SJSA1 (cell line): ENCODE measurements at places on chromosomes 4 and X. TPM values are rescaled to one million over a fixed set of nuclear protein-coding genes. Genes with fewer than 3 reads are reported as not detected.

DNA sequence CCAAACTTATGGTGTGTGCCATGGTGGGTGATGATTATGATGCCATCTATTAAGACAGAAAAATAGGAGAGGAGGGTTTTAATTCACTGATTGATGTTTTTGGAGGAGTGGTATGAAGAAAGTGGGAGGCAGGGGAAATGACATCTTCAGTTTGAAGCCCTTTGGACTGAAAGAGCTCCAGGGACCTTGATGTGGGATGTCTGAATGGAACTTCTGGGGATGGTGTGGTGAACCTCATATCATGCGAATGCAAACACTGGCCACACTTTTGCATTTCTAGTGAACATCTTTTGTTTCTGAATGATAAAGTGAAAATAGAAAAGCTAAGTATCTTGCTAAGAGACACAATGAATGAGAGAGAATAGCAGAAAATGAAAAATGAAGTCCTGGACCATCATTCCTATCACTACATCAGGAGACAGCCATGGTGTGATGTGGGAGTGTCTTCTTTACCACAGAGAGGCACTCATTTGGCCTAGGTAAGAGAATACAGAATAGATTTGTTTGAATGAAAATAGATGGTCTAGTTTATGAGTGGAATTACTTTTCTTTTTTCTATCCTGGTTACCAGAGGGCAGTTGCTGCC, 123.5 kb downstream of the ZNF827 start:
- no peak overlapping the region for H3K4me3 ChIP-seq
- H3K4me1 ChIP-seq = peaks cover 25% of the 10 kb centered on the region
- peak overlapping the region; percentile 16; the same call in 1 of the 2 replicates for H3K27ac ChIP-seq
- H3K27me3 ChIP-seq = no peaks in the 10 kb centered on the region
- H3K36me3 ChIP-seq = peaks cover 37% of the 10 kb centered on the region

- H3K36me3 ChIP-seq = no peaks in the 10 kb centered on the region
- no peaks in the 10 kb centered on the region for H3K4me1 ChIP-seq
- no peaks in the 10 kb centered on the region for H3K27me3 ChIP-seq
- no peak overlapping the region for H3K27ac ChIP-seq
- no peak overlapping the region for H3K4me3 ChIP-seq
- DNase-seq = no peak
Observed at GRCh38 chr4:152189451-152190179, 346.3 kb downstream of the FBXW7 start.

CYTL1 gene
- total RNA-seq = 0.76 and 1.3 TPM in 2 replicates

DNA sequence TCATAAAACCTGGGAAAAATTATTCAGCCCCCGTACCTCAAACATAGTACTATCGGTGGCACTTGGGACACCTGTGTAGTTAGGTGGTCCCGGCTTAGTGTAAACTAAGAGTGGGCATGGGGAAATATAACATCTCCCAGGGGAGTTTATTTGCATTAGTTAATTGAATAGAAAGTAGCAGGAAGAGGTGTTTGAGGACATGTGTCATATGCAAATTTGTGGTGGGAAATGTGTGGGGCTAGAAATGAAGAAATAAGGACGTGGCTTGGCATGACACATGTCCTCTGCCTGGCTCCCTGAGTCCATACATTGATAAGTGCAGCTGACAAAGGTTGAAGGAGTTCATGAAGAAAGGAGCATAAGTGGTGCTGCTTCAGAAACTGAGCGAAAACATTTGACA, 483.6 kb downstream of the SH2D1A start:
- H3K27me3 ChIP-seq = no peaks in the 10 kb centered on the region
- H3K36me3 ChIP-seq = no peaks in the 10 kb centered on the region
- H3K4me3 ChIP-seq = no peak overlapping the region
- H3K27ac ChIP-seq = no peak overlapping the region
- DNase-seq = no peak

PGAM4 gene
- not detected in 2 replicates for total RNA-seq

DNA sequence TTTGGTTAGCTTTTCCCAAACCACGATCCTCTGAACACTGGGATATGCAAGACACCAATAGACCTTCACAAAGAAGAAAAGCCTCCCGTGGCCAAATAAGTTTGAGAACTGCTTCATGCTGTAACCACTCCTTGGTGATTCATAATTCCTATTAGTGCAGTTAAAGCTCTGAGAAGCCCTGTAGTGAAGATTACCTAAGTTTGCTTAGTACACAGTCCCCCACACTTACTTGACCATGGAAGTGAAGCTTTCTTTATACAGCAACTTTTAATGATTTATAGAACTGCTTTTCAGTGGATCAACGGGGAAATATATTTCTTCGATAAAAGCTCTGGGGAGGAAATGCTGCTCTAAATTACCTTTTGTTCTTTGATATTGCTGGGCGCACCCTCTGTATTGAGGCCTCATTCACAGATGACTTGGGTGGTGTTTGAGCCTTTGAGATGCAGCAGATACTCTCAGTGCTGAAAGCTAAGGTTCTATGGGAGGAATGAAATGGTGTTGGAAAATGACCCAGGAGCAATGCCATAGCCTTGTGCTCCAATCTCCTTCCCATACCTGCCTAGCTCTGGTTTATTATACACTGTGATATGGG, 67.4 kb downstream of the CBLL2 start:
- no peak overlapping the region for H3K4me3 ChIP-seq
- no peak for DNase-seq
- H3K27ac ChIP-seq = no peak overlapping the region
- no peaks in the 10 kb centered on the region for H3K36me3 ChIP-seq
- H3K27me3 ChIP-seq = no peaks in the 10 kb centered on the region

DNA sequence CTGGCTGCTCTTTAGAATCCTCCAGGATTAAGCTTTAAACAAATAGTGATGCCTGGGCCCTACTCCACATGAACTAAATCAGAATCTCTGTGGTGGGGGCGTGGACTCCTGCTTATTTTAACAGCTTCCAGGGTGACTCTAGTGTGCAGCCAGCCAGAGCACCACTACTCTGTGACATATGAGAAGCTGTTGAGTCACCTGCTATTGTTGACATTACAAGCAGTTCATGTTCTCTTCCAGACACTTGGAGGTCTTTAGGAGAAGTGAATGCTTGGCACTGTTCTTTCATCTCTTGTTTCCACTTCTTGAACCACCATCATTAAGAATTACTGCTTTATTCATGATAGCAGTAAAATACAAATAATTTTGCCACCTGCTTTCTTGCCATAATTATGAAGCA, 426 bp upstream of the C4orf51 start:
- H3K4me3 ChIP-seq = no peak overlapping the region
- H3K27ac ChIP-seq = peak overlapping the region; percentile 40
- DNase-seq = peak; percentile 55
- H3K27me3 ChIP-seq = no peaks in the 10 kb centered on the region
- no peaks in the 10 kb centered on the region for H3K36me3 ChIP-seq
- H3K4me1 ChIP-seq = peaks cover 18% of the 10 kb centered on the region

DNA sequence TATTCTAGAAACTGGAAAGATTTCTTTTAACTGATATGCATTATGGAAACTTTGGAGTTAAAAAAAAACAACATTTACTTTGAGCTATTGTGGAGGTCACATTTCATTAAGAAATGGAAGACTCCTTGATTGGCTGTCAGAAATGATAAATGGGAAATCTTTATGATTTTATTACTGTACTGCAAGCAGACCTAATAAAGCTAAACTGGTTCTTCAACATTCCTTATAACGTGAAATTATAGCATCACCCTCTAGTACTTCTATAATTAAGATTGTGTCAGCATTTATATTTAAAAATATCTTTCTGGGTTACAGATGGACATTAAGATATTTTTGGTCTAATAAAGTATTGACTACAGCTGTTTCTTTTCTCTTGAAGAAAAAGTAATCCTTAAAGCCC, 213.8 kb upstream of the PACRGL start:
- 0 out of 2 replicates have a peak, but pooled peaks cover 4% of the 10 kb centered on the region for H3K36me3 ChIP-seq
- no peak overlapping the region for H3K4me3 ChIP-seq
- no peaks in the 10 kb centered on the region for H3K27me3 ChIP-seq
- no peak overlapping the region for H3K27ac ChIP-seq

- no peak for DNase-seq
- no peaks in the 10 kb centered on the region for H3K27me3 ChIP-seq
- no peaks in the 10 kb centered on the region for H3K36me3 ChIP-seq
- no peaks in the 10 kb centered on the region for H3K4me1 ChIP-seq
Observed at GRCh38 chr4:8914461-8915171, 43.0 kb upstream of the HMX1 start.

DNA sequence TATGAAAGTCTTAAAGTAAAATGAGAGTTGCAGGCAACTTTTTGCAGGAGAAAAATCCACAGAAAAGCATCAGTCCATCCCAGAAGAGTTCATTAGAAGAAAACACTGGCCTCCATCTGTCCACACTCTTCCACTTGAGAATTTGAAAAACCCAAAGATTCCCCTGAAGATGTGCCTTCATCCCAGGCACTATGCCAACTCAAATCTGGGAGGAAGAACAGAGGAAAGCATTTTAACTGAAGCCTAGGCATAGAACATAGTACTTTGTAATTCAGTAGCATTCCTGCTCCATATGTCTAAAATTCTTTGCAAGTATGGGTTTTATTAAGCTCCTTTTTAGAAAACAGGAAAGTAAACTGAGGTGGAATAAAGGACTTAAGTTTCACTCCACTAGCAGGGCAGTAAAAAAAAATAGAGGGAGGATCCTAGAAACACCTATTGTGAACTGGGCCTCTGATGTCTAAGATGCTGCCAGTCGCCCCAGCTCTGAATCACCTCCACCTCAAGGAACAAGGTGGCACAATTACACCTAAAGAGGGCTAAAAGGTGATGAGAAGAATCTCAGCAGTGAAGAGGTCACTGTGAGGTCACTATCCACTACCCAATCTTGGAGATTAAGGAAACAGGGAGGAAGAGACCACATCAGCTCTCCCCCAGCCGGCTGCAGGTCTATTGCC, 141.9 kb upstream of the FAM241A start:
- H3K27ac ChIP-seq = no peak overlapping the region
- no peaks in the 10 kb centered on the region for H3K4me1 ChIP-seq
- no peak for DNase-seq
- H3K36me3 ChIP-seq = no peaks in the 10 kb centered on the region
- H3K4me3 ChIP-seq = no peak overlapping the region
- peaks cover 8% of the 10 kb centered on the region; the same call in 1 of the 2 replicates for H3K27me3 ChIP-seq

GRCh38 chr4:41505161-41505661, 32.7 kb upstream of the LIMCH1 start:
- no peak overlapping the region for H3K4me3 ChIP-seq
- H3K4me1 ChIP-seq = peaks cover 16% of the 10 kb centered on the region
- no peaks in the 10 kb centered on the region for H3K27me3 ChIP-seq

- no peaks in the 10 kb centered on the region; the same call in 1 of the 2 replicates for H3K27me3 ChIP-seq
- H3K4me3 ChIP-seq = no peak overlapping the region
- DNase-seq = no peak
Observed at GRCh38 chr4:78953769-78954666, 14.8 kb upstream of the PAQR3 start.

- H3K4me1 ChIP-seq = no peaks in the 10 kb centered on the region
- H3K4me3 ChIP-seq = no peak overlapping the region
- no peaks in the 10 kb centered on the region for H3K27me3 ChIP-seq
- H3K36me3 ChIP-seq = no peaks in the 10 kb centered on the region
- H3K27ac ChIP-seq = no peak overlapping the region
- DNase-seq = no peak
Observed at GRCh38 chr4:116664198-116664597, 421.2 kb downstream of the TRAM1L1 start.

RAI2 gene
- total RNA-seq = 0.13 TPM in 1 of 2 replicates, not detected in the other

GRCh38 chr4:174023641-174024040, 259.8 kb downstream of the FBXO8 start:
- no peak overlapping the region for H3K4me3 ChIP-seq
- DNase-seq = no peak
- H3K27ac ChIP-seq = no peak overlapping the region

DNA sequence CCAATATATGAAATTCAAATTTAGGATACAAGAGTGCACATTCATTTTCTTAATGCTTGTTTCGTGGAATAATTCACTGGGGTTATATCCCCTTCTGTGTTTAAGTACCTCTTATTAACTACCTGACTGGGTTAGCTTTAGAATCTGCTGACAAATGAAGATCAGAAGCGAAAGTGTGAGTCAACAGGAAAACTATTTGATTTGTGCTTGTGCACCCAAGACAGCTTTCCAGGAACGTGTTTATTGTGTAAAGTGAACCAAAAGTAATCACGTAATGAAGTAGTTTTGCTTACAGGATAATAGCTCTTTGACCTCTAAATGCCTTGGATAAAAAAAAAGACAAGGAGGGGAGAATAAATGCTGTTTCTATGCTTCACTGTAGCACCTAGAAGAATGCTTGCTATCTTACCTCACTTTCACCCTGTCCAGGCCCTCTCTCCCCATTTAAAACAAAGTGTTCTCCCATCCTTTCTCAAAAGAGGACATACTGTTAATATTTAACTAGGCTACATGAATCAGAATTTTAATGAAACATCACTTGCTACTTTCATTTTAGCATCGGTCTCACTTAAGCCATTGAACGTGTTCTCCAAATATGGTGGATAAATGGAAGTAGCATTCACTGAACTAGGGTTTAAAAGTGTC, 141.9 kb downstream of the THOC2 start:
- DNase-seq = no peak
- H3K27me3 ChIP-seq = no peaks in the 10 kb centered on the region
- no peak overlapping the region for H3K4me3 ChIP-seq
- H3K27ac ChIP-seq = no peak overlapping the region
- no peaks in the 10 kb centered on the region for H3K36me3 ChIP-seq

GRCh38 chrX:120090208-120090607, 12.7 kb upstream of the RHOXF2B start:
- DNase-seq = no peak
- H3K27me3 ChIP-seq = no peaks in the 10 kb centered on the region
- H3K4me1 ChIP-seq = no peaks in the 10 kb centered on the region
- H3K36me3 ChIP-seq = no peaks in the 10 kb centered on the region

SYTL5 gene
- 0.22 and 0.26 TPM in 2 replicates for total RNA-seq

CCSER1 gene
- not detected in 2 replicates for total RNA-seq

KLB gene
- total RNA-seq = not detected in 2 replicates

GRCh38 chr4:19051831-19052230, 1030.3 kb upstream of the LCORL start:
- no peaks in the 10 kb centered on the region for H3K36me3 ChIP-seq
- no peaks in the 10 kb centered on the region for H3K4me1 ChIP-seq
- DNase-seq = no peak
- H3K27ac ChIP-seq = no peak overlapping the region
- H3K27me3 ChIP-seq = no peaks in the 10 kb centered on the region

PNCK gene
- total RNA-seq = not detected in 2 replicates

DNA sequence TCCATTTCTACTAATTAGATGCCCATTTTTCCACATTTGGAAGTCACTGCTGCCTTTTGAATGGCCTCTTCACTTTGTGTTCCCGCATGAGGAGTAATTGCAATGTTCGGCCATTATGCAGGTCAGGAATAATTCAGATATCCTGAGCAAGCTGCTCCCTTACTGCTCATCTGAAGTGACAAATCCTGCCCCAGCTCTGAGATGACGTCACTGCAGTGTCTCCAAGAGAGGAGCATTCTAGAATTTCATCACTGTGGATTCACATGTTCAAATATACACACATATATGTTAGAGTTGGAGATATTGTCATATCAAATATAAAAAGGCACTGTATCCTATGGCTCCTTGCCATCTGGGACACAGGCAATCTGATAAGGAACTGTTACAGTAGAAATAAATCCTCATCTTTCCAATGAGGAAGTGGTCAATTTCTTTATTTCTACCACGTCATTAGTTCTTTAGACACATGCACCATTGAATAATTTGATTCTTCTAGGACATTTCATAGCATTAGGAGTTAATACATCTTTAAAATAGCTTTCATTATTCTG, 706.9 kb upstream of the TENM3 start:
- H3K27ac ChIP-seq = no peak overlapping the region
- H3K36me3 ChIP-seq = no peaks in the 10 kb centered on the region
- no peak for DNase-seq
- H3K4me1 ChIP-seq = 0 out of 2 replicates have a peak, but pooled peaks cover under 1% of the 10 kb centered on the region
- peaks cover 21% of the 10 kb centered on the region for H3K27me3 ChIP-seq

GRCh38 chrX:108306086-108306485, 132.1 kb downstream of the COL4A6 start:
- DNase-seq = no peak
- H3K27ac ChIP-seq = peak overlapping the region; percentile 38
- peaks cover 28% of the 10 kb centered on the region for H3K4me1 ChIP-seq
- H3K4me3 ChIP-seq = no peak overlapping the region
